Left ventricle myocardium inferior (tissue), 1 donor: ENCODE measurements at places on chromosomes 6 and 20. TPM values are rescaled to one million over a fixed set of nuclear protein-coding genes. Genes with fewer than 3 reads are reported as not detected.

DNA sequence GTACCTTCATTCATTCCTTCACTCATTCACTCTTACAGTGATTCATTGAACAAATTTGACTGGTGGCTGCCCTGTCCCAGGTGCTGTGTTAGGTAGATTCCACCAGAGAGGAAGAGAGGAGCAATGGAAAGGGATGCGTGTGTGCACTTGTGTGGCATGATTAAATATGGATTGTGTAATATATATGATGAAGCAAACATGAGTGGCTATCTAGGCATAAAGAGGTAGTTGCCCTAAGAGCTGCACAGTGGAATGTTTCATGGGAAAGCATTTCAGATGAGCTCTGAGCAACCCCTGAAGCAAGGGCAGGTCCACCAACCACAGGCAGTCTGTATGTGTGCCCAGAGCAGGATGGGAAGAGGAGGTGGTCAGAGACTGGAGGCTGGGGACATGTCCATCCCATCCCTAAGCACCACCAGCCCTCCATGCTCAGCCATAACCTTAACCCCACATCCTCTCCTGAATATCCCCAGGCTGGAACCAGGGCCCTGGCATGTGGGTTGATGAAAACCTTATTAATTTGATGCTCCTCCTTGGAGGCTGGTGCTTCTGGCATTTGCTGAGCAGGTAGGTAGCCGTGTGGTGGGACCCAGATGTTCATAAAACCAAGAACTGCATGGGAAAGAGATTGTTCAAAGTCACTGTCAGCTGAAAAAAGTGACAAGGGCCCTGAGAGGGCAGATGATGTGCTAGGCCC is 226.2 kb downstream of the SYNDIG1 start:
- DNase-seq: no peak

- DNase-seq: no peak
Observed at GRCh38 chr6:166678426-166678825, 51.4 kb upstream of the RPS6KA2 start.

The DOK5 gene
- 14.3 TPM for total RNA-seq

DNA sequence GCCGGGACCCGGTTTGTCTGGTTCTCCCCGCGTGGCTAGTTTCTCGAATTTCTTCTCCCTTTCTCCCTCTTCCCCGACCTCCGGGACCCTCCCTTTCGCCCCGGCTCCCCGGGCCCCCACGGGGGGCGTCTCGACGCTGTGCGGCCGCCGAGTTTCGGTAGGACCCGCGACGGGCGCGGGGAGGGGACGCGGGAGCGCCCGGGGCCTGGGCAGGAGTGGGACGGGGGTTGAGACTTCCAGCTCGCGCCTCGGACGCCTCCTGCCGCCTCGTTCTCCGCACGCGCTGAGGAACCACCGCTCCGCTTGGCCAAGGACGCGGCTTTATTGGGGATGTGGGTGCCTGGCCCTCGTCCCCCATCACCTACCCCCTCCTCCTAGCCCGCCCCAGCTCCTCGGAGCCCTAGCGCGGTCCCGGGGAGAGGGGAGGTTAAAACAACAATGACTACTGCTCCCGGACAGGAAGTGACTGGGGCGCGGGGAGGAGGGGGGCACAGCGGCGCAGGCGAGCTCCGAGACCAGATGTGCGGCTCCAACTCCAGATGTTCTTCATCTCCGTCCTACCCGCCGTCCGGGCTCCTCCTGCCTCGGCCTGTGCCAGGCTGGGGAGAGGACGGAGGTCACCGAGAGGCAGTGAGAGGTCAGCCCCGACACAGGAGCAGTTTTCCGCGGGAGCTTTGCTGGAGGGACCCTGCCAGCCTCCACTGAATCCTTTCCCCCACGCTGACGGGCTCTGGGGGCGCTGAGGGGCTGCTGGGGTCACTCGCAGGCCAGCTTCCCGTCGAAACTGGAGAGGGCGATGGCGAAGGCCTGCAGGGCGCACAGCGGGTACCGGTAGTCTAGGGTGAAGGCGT is 917 bp upstream of the TEAD3 start:
- DNase-seq: peak; percentile 83

The ADGRG6 gene
- total RNA-seq: 3.6 TPM

DNA sequence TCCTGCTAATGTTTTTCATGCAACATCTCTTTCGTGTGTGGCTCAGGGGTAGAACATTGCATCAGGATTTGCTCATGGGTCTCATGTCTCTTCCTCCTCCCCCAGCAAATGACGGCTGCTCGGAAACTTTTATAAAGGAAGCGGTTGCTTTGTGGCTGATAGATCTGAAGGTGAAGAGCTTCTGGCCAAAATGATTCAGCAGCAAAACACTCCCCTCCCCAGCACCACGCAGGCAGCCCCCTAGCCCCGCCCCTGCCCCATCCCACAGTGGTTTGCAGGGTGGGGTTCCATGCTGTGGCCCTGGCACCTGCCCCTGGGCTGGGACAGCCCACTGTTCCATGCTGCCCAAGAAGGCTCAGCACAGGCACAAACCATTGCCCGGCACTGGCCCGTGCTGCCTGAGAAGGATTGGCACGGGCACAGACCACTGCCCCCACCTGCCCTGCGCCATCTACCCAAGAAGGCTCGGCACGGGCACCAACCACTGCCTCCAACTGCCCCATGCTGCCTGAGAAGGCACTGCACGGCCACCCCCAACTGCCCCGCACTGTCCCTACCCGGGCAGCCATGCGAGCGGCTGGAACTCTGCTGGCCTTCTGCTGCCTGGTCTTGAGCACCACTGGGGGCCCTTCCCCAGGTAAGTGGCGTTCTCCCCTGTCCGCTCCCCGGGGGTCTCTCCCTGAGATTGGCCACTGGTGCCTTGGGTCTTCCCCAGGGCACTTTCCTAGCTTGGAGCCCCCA is at the start of gene CST7:
Gene CST7, plus strand, starts transcription at position 331 of the 741 bp plus-strand sequence. Its CDS starts 237 bp downstream, at position 568.
- no peak for DNase-seq

- DNase-seq: no peak
Observed at GRCh38 chr6:130282234-130282995, 59.7 kb upstream of the SAMD3 start.

DNA sequence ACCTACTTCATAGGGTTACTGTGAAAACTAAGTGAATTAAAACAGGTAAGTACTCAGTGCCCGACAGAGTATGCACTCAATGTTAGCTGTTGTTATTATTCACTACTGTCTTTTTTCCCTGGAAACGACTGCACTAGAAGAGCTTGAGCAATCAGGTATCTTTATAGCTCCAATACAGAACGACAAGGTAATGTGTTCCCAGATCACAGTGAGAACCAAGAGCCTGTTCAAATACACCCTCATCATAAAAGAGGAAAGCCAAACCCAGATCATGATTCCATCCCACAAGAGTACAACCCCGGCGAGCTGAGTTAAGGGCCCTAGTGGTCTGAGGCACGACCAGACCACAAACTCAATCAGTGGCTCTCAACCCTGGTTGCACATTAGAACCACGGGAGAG is 9.8 kb downstream of the MRPS18A start:
- DNase-seq: no peak

- DNase-seq: no peak
Observed at GRCh38 chr6:88749849-88750248, 213.6 kb downstream of the RNGTT start.

- no peak for DNase-seq
Observed at GRCh38 chr6:158718461-158719046, 68.7 kb downstream of the SYTL3 start.

The MATN4 gene
- not detected for total RNA-seq

GRCh38 chr6:51141080-51141479 is 322.4 kb downstream of the TFAP2B start:
- no peak for DNase-seq

- no peak for DNase-seq
Observed at GRCh38 chr20:35603695-35604448, 11.8 kb upstream of the SPAG4 start.

DNA sequence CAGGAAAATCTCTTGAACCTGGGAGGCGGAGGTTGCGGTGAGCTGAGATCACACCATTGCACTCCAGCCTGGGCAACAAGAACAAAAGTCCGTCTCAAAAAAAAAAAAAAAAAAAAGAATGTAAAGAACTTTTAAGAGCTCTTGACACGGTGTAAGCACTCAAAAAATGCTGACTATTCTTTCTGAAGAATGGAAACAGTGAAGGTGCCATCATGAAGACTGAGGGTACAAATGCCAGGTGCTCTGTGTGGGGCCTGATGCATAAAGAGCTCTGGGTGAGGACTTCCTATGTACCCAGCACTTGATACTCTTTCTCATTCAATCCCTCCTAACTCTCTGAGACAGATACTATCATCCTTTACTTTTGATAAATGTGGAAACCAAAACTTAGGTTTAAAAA is 45.0 kb upstream of the ENPP5 start:
- DNase-seq: no peak

DNA sequence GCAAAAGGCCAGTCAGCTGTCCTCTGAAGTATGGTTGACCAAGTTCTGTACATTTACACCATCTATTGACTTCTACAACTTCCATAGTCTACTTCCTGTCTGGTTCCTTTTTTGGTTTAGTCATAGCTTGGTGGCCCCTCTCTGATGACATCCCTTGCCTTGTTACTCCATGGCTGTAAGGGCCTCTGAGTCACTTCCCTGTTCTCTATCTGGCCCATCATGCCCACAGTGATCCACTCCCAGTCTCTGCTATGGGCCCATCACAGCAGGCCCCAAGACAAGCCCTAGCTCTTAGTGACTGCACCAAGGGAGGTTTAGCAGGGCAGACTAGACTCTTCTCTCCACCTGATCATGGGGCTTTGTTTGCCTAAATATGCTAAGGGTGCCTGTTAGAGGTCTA is 441.6 kb downstream of the HACE1 start:
- no peak for DNase-seq

DNA sequence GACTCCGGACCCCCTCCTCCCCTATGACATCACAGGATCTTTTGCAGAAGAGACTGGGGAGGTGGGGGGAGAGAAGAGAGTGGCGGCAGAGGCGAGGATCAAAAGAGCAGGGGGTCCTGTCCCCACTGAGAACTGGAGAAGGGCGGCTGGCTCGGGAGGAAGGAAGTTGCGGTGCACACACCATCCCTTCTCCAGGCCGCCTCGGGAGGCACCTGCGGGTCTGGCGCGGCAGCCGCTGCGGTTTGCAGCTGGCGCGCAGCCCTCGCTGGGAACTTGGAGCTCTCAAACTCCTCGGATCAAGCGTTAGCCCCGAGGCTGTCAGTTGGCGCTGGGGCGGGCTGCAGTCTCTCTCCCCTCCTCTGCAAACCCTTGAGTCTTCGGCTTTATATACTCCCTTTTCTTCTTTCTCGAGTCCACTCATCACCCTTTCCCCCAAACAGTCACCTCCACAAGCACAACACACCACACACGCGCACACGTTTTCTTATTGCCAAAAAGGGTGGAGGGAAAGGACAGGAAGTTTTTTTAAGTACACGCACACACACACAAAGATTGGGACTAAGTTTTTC is 180.7 kb downstream of the TBXT start:
- no peak for DNase-seq

GRCh38 chr6:169905041-169905807 is 153.8 kb downstream of the ERMARD start:
- no peak for DNase-seq

GRCh38 chr6:38773338-38773737 is 58.2 kb downstream of the DNAH8 start:
- DNase-seq: no peak

DNA sequence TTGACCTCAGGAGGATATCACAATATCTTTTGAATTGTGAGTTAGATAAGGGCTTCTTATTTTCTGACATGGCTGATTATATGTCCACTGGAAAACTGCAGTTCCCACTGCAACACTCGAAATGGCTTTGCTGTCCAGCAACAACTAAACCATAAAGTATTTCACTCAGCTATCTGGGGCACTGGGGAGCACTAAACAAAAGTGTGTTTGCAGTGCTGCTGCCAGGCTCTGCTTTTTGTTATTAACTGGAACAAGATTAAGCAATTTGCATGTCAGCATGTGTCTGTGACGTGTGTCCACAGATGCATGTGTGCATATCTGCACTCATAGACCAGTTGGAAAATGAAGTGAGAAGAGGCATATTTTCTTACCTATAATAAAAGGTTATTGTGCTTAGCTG is 107.8 kb upstream of the CCN2 start:
- no peak for DNase-seq

GRCh38 chr20:36455972-36456625 is 85.2 kb upstream of the MYL9 start:
- DNase-seq: no peak

The POPDC3 gene
- total RNA-seq: 56.9 TPM

- DNase-seq: no peak
Observed at GRCh38 chr20:1959156-1959555, 34.7 kb downstream of the PDYN start.

DNA sequence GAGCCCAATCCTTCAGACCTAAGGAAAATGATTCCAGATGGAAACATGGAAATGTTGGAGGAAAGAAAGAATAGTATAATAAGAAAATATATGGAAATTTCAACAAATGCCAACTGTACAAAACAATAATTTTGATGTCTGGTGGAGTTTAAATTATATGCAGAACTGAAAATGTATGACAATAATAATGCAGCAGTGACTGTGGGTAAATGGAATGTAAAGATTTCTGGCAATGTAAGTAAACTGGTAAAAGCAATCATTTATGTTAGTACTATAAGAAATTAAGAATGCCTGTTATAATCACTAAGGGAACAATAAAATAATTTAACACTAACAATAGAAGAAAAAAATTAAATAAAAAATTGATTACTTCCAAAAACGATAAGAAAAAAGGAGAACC is 89.0 kb downstream of the EDN1 start:
- no peak for DNase-seq

The RHAG gene
- total RNA-seq: 0.44 TPM

The MAFB gene
- 10.2 TPM for total RNA-seq

GRCh38 chr6:38687549-38687948 is 15.4 kb downstream of the GLO1 start:
- DNase-seq: no peak

DNA sequence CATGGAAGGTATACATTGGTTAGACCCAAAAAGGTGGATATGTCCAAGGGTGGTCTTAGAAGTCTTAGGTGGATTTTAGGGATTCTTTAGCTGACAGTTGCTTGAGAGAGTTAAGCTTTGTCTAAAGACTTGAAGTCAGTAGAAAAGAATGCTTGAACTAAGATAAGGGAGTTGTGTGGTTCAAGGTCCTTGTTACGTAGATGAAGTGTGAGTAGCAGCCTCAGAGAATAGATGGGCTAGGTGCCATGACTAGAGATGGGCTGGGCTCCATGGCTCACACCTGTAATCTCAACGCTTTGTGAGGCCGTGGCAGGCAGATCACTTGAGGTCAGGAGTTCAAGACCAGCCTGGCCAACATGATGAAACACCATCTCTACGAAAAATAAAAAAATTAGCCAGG is 1.7 kb downstream of the SHLD1 start:
- no peak for DNase-seq

DNA sequence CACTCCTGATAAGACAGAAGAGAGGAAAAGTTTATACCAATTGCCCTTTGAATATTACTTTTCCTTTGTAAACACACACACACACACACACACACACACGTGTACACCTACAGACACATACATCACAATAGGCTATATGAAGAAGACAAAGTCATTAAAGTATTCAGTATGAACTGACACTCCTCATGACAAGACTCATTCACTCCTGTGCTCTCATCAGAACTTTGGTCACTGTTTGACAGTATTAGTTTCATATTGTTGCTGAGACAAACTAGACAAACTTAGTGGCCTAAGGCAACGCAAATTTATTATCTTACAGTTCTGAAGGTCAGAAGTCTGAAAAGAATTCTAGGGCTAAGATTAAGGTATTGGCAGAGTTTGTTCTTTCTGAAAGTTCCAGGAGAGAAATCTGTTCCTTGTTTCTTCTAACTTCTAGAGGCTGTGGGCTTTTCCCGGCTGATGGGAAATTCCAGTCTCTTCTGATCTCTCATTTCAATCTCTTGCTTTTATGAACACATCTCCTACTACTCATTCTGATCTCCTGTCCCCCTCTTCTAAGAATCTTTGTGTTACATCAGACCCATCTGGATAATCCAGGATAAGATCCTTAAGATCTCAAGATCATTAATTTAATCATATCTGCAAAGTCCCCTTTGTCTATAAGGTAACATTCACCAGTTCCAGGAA is 171.3 kb downstream of the HACE1 start:
- no peak for DNase-seq
